ENCODE measurements at places on chromosomes 12 and 14. TPM values are rescaled to one million over a fixed set of nuclear protein-coding genes. Genes with fewer than 3 reads are reported as not detected.

CLEC1B gene
- not detected for polyA plus RNA-seq

- DNase-seq: no peak
Observed at GRCh38 chr12:92215358-92215757, 69.7 kb upstream of the BTG1 start.

- DNase-seq: no peak
Observed at GRCh38 chr12:85527192-85527591, 247.2 kb downstream of the ALX1 start.

DNA sequence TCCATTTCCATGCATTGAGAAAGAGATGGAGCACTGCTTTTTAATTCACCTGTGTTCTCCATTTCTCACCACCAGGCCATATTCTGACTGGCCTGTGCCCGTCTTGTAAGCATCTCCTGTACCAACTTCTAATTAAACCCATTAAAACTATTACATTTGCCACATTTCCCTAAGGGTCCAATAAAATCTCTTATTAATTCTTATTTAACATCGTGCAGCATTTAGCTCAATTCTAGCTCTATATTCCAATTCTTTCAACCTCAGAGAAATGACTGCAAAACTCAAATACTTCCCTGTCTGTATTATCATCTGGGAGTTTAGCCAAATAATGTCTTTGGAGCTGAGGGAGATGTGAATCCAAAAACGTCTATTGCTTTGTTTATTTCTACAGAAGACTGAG lies 495.4 kb upstream of the TMEM132C start:
- DNase-seq: no peak
